ENCODE measurements at places on chromosomes 5 and 9.

- DNase-seq, result no peak
Observed at GRCh38 chr5:155926766-155927165, 400.2 kb upstream of the SGCD start.

DNA sequence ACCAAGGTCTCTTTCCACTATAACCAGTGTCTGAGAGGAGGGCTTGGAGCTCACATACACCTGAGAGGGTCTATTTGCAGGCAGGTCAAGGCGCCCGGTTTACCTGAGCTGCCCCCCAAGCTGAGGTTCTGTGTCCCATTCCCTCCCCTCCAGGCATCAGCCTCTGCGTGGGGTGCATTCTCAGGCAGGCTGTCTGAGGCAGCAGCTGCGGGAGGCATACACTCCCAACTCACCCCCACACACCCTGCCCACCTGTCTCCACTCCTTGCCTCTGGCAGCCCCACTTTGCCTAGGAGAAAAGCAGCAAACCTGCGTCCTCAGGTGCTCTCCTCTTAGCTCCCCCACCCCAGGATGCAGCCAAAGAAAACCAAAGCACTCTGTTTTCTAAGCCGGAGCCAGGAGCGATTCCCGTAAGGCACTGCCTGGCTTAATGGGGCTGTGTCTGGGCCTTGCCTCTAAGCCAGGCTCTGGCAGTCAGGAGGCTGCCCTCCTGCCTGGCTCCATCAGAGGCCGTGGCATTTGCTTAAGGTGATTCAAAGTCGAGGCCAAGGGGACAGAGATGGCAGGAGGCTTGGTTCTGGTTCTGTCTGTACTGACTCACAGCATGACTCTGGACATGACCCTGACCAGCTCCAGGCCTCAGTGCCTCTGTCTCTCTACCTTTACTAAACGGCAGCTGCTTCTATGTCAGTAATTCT lies 139.2 kb upstream of the TRIM32 start:
- DNase-seq, result no peak

- DNase-seq, result no peak
Observed at GRCh38 chr9:89442501-89442978, 55.4 kb downstream of the SEMA4D start.

- no peak for DNase-seq
Observed at GRCh38 chr5:178376921-178377582, 144.4 kb upstream of the PHYKPL start.

DNA sequence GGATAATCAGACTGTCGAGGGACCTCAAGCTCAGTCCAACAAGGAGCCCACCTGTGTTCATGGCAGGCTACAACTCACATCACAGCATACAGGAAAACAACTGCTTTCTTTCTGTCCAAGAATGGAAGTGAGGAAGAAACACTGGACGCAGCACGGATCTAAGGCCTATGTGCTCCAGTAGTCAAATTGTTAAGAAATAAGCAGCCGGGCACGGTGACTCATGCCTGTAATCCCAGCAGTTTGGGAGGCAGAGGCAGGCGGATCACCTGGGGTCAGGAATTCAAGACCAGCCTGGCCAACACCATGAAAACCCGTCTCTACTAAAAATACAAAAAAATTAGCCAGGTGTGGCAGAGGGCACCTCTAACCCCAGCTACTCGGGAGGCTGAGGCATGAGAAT lies 427.8 kb downstream of the BNC2 start:
- DNase-seq, result no peak

DNA sequence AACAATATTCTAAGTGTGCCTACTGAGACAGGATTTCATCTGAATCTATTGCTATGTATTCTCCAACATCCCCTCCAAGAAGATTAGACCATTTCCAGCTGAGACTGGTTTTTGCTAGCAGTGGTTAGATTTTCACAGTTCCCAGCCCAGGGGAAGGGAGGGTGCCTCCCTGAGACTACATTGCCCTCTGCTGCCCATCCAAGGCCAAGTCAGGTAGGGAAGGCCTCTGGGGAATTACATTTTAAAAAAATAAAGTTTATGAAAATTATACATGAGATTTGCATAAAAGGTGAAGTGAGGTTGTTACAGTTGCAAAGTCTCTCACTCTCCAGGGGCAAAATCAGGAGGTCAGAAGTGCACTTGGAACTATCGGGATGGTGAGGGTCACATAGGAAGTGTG lies 28.0 kb upstream of the SYK start:
- DNase-seq, result no peak

DNA sequence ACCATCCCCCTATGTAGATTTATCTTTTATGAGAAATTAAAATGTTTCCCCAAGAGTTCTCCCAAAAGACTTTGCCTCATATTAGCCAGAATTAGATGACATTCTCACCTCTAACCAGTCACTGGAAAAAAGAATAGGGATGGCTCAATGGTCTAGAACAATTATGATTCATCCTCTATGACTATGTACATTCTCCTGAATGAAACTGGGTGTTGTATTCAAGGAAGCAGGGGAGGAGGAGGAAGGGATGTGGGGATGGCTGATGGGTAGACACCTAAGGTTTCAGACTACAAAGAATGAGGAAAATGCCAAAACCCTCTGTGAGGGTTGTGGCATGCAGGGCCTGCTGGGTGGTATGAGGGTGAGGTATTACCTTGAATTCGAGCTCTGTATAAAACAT lies 49.5 kb upstream of the BRINP1 start:
- no peak for DNase-seq

- DNase-seq, result no peak
Observed at GRCh38 chr5:151065609-151066008, 15.2 kb downstream of the TNIP1 start.

DNA sequence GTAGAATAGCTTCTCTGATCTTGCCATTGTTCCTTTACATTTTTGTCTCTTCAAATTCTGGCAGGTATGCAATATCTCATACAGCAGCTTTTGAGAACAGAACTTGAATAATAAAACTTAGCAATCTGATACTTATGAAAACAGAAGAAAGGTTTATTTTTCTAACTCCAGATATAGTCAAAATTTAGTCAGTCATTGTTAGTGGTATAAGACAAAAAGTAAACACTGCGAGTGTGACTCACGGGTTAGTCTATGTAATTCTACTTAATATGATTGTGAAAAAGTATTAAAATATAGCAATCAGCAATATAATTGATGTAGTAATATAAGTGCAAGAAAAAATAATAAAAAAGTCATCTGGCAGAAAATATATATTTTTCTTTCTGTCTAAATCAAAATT lies 910.4 kb downstream of the DNAH5 start:
- no peak for DNase-seq

DNA sequence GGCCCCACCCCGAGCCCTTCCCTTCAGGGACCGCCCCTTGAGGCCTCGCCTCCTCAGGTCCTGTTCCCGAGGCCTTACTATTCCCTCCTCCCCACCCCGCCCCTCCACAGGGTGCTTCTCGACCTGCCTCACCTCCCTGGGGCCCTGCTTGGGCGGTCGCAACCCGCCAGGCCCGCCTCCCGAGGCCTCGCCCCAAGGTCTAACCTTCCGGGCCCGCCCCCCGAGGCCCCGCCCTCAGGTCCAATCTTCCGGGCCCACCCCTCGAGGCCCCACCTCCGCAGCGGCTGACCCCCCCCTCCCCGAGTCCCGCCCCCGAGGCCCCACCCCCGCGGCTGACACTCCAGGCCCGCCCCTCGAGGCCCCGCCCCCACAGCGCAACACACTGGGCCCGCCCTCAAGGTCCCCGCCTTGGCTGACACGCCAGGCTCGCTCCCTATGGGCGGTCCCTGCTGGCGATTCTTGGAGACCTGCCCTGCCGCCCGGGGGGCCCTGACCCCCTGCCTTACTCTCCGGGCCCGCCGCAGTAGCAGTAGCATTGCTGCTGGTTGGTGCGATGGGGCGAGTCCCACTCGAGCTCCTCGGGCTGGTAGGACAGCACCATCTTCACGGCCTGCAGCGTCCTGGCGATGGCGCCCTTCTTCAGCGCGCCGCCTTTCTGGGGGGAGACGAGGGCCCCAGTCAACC lies 8.2 kb downstream of the PHF19 start:
- DNase-seq, result peak; percentile 98

DNA sequence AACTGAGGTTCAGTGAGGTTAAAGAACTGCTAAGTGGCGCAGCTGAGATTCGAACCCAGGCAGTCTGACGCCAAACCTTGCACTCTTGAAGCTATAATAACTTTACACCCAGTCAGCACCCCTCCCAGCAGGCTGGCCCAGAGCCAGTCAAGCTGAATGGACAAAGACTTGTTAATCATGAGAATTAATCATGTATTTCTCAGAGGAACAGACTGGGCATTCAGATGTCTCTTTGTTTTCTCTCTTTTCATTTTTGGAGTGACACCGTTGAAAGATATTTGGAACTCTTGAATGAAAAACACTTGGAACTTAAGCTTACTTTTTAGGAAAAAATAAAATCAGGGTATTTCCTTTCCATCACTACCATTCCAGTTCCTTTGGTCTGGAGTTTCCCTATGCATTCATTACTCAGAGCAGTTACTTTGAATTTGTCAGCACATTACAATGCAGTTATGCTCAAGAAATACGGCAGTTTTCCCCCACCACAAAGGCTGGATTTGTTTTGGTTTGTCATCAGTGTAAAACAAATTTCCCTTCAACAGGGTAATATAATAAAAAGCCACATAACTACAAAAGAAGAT lies 22.6 kb upstream of the MAMDC2 start:
- no peak for DNase-seq

DNA sequence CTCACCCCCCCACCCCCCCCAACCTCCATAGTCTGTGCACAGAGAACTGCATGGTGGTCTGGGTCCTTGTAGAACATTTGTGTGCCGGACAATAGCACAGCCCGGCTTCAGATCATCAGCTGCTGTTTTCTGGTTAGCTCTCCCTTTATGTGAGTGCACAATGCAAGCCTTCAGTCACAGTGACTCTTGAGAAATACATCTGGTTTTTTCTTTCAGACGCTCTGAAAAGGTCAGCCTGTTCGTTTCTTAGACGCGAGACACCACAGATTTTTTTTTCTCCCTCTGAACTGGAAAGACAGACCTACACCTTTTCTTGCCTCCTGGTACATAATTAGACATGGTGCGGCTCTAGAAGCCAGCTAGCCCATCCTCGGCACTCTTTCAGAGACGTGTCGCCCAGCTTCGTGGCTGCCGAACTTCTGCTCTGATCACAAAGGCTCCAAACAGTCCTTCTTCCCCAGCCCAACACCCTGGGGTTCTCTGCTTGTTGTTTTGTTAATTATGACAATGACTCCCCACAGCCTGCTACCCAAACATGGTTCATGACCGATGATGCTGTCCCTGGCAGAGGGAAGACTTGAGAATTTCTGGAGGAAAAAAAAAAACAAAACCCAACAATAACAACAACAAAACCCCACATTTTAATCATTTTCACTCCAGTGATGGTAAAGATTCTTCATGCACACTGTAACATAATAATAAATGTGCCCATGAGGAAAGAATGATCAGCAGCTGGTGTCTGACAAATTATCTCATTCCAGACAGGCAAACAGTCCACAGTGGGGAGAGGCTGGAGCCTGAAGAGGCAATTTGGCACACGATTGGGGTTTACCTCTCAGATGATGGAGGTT lies 241.4 kb upstream of the ZNF462 start:
- no peak for DNase-seq

GRCh38 chr9:113603773-113604172 lies 140.2 kb downstream of the RGS3 start:
- DNase-seq, result no peak

GRCh38 chr9:132672413-132672690 lies 2.1 kb downstream of the GTF3C4 start:
- DNase-seq, result no peak

GRCh38 chr5:64074533-64074932 lies 91.1 kb upstream of the RNF180 start:
- DNase-seq, result no peak

DNA sequence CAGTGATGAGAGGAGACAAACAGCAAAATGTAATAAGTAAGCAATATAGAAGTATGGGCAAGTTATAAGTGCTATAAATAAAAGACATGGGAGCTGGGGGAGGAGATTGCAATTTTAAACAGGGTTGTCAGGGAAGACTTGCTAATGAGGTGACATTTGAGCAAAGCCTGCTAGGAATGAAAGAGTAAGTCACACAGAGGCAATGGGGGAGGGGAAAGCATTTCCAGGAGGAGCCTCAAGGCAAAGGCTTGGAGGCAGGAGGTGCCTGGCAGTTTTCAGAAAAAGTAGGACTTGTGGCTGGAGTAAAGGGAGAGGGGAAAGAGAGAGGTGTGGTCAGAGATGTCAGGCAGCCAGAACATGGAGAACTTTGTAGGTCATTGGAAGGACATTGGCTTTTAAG lies 124.4 kb upstream of the NMUR2 start:
- no peak for DNase-seq

GRCh38 chr9:4443439-4443838 lies 46.8 kb upstream of the SLC1A1 start:
- no peak for DNase-seq

DNA sequence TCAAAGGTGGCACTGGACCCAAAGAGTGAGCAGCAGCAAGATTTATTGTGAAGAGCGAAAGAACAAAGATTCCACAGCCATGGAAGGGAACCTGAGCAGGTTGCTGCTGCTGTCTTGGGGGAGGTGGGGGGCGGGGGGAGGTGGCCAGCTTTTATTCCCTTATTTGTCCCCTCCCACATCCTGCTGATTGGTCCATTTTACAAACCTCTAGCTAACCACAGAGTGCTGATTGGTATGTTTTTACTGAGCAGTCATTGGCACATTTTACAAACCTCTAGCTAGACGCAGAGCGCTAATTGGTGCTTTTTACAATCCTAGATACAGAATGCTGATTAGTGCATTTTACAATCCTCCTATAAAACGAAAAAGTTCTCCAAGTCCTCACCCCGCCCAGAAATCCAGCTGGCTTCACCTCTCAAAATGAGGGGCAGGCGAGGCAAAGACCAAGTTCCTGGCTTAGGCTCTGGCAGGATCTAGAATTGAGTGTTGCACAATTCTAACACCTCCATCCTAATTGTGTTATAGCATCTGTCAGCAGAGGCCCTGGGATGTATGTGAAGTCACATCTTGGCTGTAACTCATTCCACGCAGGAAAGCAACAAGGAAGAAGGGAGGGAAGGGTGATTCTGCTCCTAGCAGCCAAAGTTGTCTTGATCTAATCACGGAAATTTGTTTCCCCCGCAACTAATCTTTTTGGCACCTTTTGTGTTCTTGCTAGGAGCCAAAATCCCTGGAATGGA lies 34.3 kb downstream of the ROR2 start:
- DNase-seq, result no peak

DNA sequence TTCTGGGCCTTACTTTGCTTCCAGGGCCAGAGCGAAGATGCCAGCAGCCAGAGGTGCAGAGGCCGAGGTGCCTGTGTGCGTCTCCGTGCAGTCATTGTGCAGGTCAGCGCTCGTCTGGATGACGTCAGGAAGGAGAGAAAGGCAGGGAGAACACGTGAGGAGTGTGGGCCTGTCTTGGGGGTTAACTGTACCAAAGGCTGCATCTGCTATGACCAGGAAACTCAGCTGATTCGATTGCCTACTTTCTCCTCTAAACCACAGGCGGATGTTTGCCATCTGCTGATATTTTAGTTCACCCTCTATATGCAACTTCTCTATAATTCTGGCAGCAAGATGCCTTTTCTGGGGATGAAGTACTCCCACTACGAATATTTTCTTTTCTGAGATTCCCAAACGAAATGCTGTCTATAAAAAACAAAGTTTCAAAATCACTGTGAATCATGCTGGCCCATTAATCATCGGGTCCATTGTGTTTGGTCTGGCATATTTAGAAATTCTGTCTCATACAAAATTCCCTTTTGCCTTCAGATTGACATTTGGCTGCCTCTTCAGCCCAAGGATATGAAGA lies 24.8 kb downstream of the PCSK1 start:
- no peak for DNase-seq

DNA sequence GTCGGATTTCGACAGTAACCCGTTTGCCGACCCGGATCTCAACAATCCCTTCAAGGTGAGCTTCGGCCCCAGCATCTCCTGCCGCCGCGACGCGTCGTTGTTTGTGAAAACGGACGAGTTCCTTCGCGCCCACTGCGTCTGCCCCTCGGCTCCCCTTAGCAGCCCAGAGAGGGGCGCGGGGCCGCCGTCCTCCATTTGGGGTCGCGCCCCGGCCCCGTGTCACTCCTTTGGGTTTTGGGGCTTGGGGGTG lies 182 bp downstream of the SCAMP1 start:
- no peak for DNase-seq

All from CD4-positive, alpha-beta T cell treated with Interleukin-6 at 100 ng/mL for 8 hours (primary cell).